ENCODE measurements at places on chromosomes 1 and 21.

DNA sequence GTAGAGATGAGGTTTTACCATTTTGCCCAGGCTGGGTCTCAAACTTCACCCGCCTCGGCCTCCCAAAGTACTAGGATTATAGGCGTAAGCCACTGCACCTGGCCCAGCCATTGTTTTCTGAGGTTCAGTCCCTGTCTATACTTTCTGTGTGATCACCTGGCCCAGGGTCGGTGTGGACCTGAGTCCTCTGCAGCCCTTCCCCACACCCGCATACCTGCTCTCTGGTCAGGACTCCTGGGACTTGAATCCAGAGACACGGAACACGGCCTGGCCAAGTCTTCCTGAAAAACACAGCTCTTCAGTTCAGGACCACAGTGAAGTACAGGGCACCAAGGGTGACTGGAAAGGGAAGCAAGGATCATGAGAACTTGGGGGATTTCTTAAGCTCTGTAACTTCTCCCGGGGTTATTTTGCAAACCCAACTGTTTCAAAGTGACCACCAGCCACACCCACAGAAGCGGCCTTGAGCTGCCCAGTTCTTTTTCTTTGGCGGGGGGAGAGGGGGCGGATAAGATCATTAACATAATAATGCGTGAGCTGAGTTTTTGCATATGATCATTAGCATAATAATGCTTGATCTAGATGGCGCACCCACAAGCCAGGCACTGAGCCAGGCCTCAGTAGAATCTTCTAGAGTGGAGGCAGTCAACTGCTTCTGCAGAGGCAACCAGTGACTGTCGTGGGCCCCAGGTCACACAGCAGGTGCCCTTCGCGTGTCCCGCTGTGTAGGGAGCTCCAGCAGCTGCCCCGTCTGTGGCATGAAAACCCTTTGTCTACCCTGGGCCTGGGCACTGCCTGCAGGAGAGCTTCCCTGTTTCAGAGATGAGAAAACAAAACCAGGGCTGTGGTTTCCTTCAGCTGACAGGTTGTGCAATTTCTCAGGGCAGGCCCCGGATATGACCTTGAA is 1.7 kb upstream of the NADK start:
- peak; percentile 85 for DNase-seq

- DNase-seq = no peak
Measured at GRCh38 chr1:58726581-58726980, 26.7 kb upstream of the MYSM1 start.

- DNase-seq = no peak
Measured at GRCh38 chr1:4597020-4597419, 57.4 kb upstream of the AJAP1 start.

DNA sequence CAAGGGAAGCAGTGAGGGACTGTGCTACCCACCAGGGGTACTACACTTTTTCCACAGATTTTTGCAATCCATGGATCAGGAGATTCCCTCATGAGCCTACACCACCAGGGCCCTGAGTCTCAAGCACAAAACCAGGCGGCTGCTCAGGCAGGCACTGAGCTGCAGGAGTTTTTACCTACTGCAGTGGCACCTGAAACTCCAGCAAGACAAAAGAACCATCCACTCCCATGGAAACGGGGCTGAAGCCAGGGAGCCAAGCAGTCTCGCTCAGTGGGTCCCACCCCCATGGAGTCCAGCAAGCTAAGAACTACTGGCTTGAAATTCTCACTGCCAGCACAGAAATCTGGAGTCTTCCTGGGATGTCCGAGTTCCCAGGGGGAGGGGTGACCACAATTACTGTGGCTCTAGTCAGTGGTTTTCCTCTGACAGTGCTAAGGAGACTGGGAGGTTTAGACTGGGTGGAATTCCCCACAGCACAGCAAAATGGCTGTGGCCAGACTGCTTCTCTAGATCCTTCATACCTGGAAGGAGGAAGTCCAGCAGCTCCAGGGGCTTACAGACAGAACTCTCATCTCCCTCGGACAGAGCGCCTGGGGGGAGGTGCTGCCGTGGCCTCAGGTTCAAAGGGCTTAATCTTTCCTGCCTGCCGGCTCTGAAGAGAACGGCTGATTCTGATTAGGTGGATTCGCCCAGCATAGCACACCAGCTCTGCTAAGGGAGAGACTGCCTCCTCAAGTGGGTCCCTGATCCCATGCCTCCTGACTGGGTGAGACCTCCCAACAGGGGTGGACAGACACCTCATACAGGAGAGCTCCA is 437.8 kb downstream of the LTN1 start:
- no peak for DNase-seq

DNA sequence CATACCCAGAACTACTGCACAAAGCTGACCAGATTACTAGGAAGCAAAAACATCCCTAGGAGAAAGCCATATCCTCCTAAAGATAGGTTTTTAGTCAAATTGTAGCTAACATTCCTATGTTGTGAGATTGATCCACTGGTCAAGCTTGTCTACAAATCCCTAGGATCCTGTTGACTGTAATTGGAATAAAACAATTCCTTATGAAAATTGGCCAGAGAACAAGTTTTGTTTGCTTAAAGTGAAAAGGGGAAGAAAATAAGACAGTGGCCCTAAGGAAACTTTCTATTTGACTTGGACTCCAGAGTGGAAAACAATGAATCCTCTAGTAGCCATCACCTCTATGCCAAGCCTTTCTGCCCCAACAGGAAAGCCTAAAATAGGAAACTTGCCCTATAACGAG is 645.2 kb upstream of the USP24 start:
- DNase-seq = no peak
